ENCODE measurements at places on chromosomes 6 and 20.

GRCh38 chr6:63441266-63441956, 121.6 kb upstream of the LGSN start:
- DNase-seq: no peak

DNA sequence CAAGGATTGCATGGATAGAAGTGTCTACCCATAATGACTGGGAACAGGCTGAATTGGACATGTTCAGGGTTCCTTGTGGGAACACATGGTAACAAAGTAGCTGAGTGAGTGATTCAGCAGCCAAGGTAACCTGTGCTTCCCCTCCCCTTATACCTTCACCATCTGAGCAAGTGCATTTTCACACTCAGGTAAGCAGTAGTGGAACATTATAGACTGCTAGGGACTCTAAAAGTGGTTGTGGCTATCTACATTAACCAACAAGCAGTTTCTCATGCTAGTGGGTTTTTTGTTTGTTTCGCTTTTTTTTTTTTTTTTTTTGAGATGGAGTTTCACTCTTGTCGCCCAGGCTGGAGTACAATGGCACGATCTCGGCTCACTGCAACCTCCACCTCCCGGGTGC, 41.4 kb downstream of the KIZ start:
- DNase-seq: no peak

- no peak for DNase-seq
These were observed 291.4 kb upstream of the RNF217 start for GRCh38 chr6:124670801-124671200.

DNA sequence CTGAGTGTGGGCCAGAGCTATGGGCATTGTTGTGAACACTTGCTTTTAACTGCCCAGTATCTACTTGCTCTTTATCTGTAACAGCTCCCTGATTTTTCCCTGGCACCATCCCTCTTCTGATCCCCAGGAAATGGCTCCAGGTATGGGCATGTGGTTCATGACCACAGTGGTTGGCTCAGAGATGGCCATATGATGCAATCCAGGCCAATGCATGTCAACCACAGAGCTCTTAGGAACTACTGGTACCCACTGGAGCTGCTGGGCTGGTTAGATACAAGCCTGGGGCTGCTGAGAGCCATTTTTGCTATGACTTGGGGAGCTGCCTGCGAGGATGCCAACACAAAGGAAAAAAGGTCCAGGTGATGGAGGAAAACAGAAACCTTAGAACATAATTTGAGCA, 55.6 kb downstream of the KCNB1 start:
- DNase-seq: no peak

GRCh38 chr6:154276810-154277628, 79.6 kb downstream of the IPCEF1 start:
- no peak for DNase-seq

GRCh38 chr6:140893432-140893831, 1239.3 kb upstream of the GJE1 start:
- no peak for DNase-seq

GRCh38 chr6:157436944-157437336, 56.0 kb downstream of the ZDHHC14 start:
- DNase-seq: no peak

DNA sequence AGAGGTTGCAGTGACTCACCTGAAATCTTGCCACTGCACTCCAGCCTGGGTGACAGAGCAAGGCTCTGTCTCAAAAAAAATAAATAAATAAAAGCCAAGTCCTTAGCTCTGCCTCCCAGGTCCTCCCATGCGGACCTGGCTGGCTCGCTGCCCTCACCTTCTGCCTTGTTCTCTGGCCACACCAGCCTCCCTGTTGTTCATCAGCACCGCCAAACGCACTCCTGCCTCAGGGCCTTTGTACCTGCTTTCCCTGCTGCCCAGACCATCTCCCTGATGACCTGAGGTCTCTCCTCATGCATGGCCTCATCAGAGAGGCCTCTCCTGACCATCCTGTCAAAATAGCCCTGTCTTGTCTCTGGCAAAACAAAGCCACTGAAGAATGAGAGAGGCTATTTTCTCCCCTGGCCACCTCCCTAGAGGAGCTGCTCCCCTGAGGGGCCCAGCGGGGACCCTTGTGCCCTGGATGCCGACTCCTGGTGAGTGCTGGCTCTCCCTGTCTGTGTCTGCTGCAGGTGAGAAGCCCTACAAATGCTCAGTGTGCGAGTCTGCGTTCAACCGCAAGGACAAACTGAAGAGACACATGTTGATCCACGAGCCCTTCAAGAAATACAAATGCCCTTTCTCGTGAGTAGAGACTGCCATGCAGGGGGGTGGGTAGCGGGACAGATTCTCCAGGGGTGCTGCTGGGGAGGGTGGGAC, 22.6 kb upstream of the CHMP4B start:
- no peak for DNase-seq

- DNase-seq: no peak
These were observed 115.4 kb downstream of the FRK start for GRCh38 chr6:115945306-115945705.

DNA sequence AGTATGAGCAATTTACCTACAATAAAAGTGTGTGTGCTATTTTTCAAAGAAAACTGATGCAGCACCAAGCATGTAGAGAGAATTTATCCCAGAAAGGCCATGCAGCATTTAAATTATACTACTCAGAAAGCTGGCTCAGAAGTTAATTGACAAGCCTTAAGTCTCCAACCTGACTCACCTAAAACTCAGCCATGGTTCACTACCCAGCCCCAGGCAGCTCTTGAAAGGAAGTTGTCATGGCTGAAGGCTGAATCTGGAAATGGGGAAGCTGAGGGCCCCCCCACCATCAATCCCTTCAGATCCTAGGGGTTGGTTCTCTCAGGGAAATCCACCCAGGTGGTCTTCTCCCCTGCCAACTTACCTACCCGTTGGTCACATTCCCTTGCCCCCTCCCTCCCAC, 19.7 kb downstream of the PPIL6 start:
- DNase-seq: no peak

DNA sequence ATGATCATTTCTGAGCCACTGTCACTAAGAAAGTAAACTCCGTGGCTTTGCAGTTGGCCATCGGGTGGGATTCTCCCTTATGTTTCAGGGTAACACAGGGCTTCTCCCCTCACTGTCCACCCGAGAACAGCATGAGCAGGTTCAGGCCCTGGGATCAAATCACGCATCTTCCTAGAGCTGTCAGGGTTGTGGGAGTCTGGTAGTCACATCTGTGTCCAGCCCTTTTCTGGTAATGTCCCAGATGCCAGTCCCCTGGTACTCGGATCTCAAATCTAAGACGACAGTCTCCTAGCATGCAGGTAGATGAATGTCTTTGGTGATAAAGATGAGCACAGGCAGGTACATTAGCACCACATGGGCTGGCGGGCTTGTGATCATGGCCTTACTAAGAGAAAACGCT, 4.8 kb downstream of the PXDC1 start:
- no peak for DNase-seq

GRCh38 chr6:168988801-168989200, 264.8 kb downstream of the THBS2 start:
- DNase-seq: no peak
